ENCODE measurements at places on chromosomes 4 and X. TPM values are rescaled to one million over a fixed set of nuclear protein-coding genes. Genes with fewer than 3 reads are reported as not detected.

The MGARP gene
- not detected for total RNA-seq

The ARSD gene
- total RNA-seq = 20.6 TPM

DNA sequence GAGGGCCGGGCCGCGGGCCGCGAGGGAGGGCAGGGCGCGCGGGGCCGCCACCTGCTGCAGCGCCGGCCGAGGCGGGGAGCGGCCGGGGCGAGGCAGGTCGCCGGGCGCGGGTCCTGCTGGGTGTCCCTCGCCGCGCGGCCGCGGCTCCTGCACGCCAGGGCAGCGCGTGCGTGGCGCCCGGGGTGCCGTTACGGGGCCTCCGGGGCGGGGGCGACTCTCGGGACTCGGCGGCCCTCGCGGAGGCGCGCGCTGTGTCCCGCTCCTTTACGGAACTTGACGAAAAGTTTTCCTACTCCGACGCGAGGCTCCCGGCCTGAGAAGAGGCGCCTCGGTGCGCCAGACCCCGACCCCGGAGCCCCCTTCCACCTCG, 329 bp downstream of the TBC1D14 start:
- DNase-seq = no peak

- no peak for DNase-seq
Observed at GRCh38 chrX:131791608-131792355, 231.3 kb upstream of the STK26 start.

DNA sequence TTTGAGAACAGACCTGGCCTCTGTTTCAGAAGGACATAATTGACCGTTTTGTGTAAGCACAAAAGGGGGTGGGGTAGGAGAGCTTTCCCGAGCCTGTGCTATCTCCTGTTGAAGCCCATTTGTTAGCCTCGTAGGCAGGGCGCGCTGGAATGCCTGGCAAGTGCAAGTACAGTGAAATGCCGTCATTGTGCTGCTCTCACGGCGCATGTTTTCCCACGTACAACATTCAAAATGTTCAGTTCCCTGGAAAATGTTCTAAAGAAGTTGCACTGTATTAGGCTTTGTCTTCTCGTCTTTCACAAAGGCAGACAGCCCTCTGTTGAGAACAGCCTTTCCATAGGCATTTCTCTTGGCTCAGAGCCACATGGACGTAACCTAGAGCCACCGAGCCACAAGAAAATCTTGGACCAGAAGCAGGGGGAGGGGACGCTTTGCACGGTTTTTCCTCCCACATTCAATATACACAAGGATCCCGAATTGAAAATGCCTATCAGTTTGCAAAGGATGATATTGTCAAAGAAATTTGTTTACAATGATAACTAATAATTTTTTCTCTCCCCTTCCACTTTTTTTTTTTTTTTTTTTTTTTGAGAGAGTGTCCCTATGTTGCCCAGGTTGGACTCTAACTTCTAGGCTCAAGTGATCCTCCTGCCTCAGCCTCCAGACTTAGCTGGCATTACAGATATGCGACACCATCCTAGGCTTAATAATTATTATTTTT, 54.6 kb upstream of the RAPGEF2 start:
- peak; percentile 76 for DNase-seq

DNA sequence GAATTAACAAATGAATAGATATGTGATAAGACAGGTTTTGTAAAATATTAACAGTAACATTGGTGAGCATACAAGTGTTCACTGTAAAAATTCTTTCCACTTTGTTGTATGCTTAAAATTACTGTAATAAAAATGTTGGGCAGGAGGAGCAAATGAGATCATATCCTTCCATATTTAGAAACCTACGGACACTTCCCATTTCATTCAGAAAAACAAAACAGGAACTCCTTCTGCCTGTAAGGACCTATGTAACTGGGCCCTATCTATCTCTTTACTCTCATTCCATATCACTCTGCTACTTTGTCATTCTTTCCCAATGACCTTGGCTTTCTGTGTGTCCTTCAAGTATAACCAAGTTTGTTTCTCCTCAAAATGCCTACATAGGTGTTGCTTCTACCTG, 53.7 kb upstream of the SLC39A8 start:
- no peak for DNase-seq
